Mesangial cell (primary cell): ENCODE measurements at places on chromosomes 4 and X. TPM values are rescaled to one million over a fixed set of nuclear protein-coding genes. Genes with fewer than 3 reads are reported as not detected.

MGARP gene
- total RNA-seq: 0.65 and 3.0 TPM in 2 replicates

GUCY1A1 gene
- total RNA-seq: 0.81 and 10.4 TPM in 2 replicates

MAMLD1 gene
- total RNA-seq: 2.9 and 3.3 TPM in 2 replicates

HDX gene
- total RNA-seq: 3.7 and 5.1 TPM in 2 replicates

MAGEC2 gene
- not detected in 2 replicates for total RNA-seq

TEX13C gene
- not detected in 2 replicates for total RNA-seq

PCDH19 gene
- 0.13 and 0.16 TPM in 2 replicates for total RNA-seq

CYLC1 gene
- not detected in 2 replicates for total RNA-seq
